Fibroblast of lung (primary cell): ENCODE measurements at places on chromosomes 7 and 10. TPM values are rescaled to one million over a fixed set of nuclear protein-coding genes. Genes with fewer than 3 reads are reported as not detected.

FRMPD2 gene
- polyA plus RNA-seq, result 0.16 TPM in 1 of 2 replicates, not detected in the other

SYCE1 gene
- polyA plus RNA-seq, result 0.30 and 0.41 TPM in 2 replicates

FAM25C gene
- not detected in 2 replicates for polyA plus RNA-seq

DNA sequence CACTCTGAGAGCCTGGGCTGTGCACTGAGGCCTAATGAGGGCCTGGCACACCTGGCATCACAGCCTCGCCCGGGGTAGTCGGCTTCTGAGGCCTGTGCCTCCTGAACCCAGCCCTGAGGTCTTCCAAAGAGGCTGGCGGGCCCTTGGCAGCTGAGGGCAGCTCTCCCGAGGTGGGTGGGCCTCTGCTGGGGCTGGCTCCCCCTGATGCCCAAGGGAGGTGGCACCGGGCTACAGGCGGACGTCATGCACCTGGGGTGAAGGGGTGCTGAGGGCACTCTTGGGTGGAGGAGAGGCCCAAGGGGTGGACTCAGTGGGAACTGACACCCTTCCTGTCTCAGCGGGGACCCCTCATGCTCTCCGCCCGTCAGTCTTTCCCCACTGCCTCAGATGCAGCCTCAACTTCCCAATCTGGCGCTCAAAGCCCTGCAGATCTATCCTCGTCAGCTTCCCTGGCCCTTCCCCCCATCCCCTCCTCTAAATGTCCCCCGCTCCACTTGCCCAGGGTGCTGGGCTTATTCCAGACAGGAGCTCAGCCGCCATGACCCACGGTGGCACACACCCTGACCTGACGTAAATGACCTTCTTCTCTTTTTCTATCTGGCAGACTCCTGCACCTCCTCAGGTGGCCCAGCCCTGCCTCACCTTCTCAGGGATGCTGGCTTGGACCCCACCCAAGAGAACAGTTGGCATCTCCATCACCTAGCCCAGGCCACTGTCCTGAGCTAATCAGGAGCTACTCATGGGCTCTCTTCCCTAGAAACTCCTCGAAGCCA lies 38.2 kb downstream of the MYL10 start:
- DNase-seq, result no peak

- DNase-seq, result peak; percentile 26
These were observed 400.0 kb downstream of the PHF14 start for GRCh38 chr7:11373546-11374142.

DNA sequence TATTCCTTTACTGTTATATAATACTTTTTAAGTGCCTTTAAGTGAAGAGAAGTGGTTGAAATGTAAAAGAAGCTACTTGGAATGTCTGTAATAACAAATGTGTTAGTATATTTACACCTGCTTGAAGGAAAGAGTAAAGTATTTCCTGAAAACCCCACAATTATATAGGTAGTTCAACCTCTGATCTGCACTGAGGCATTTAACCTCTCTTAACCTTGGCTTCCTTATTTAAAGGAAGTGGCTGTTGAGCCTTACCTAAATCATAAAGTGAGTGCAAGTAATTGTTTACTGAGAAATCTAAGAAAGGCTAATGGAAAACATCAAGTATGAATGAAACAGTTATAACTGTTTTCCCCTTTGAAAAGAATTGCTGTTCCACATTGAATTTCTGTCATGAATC lies 294.5 kb downstream of the ADK start:
- no peak for DNase-seq

DNA sequence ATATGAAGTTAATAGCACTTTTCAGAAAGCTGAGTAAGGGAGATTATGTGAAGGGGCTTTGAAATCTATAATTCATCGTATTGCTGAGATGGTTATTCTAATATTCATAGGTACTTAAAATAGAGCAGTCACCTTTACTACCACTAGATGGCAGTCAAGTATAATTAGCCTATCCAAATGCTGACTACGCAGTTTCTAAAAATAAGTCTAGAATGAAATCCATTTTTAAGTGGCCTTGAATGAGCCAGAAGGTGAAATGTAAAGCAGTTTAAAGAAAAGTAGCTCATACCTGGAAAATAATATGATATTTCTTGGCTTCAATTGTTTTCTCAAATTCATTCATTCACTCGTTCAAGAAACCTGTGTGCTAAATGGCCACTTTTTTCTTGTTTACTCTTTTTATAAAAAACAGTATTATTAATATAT lies 1277.1 kb downstream of the GATA3 start:
- peak; percentile 83 for DNase-seq

DNA sequence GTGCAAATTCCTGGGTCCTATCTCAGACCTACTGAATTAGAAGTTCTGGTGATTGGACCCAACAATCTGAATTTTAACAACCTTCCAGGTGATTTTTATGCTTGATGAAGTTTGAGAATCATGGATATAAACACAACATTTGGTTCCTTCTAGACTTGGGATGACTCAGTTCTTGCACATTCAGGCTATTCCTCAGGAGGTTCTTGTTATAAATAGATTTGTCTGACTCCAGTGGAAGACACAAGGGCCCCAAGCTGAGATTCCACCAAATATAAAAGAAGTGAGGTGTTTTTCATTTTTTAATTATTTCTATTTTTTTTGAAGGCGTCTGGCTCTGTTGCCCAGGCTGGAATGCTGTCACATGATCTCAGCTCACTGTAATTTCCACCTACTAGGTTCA lies 9.4 kb upstream of the TAS2R16 start:
- peak; percentile 62 for DNase-seq

- DNase-seq, result no peak
These were observed 2.8 kb downstream of the CAMK2G start for GRCh38 chr10:73871295-73872189.
